ENCODE measurements at places on chromosomes 12 and 14. TPM values are rescaled to one million over a fixed set of nuclear protein-coding genes. Genes with fewer than 3 reads are reported as not detected.

GRCh38 chr12:11486623-11487444, 91.5 kb upstream of the PRB2 start:
- ATAC-seq: peak; percentile 92

The KERA gene
- not detected for total RNA-seq

DNA sequence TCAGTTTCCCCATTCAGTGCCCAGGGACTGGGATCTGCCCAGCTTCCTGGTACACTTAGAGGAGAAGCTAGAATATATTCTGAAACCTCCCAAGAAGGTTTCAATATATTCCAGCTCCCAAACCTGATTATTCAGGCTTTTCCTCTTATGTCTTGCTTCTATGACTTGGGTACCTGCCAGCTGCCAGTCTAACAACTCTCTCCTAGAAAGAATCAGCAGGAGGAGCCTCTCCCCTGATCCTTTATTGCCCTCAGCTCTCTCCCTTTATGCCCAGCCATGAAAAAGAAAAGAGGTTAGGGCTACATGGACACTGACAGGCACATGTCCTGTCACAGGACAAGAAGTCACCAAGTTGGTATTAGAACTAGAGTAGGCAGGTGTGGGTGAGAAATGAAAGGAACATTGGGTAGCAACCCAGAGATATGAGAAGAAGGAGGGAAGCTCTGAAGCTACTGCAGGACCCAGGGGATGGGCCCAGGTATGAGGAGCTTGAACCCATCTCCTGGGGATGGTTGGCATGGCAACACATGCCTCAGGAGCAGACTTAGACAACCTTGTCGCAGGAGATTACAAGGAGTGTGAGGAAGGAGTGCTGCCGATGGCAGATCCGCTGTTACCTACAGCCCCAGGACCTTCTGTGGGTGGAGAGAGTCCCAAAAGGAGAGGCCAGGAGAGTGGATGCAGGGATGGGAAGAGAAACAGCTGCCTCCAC, 2.0 kb upstream of the CACNB3 start:
- peak; percentile 2 for ATAC-seq

The CCDC197 gene
- not detected for total RNA-seq

DNA sequence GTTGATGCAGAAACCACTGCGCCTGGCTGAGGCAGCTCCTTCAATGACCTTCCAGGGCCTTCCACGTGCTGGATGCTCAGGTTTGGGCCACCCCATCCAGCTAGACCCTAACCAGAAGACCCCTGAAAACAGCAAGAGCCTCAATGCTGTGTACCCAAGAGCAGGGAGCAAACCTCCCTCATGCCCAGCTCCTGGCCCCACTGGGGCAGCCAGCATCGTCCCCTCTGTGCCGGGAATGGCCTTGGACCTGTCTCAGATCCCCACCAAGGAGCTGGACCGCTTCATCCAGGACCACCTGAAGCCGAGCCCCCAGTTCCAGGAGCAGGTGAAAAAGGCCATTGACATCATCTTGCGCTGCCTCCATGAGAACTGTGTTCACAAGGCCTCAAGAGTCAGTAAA, 10.5 kb downstream of the OAS3 start:
- no peak for ATAC-seq

DNA sequence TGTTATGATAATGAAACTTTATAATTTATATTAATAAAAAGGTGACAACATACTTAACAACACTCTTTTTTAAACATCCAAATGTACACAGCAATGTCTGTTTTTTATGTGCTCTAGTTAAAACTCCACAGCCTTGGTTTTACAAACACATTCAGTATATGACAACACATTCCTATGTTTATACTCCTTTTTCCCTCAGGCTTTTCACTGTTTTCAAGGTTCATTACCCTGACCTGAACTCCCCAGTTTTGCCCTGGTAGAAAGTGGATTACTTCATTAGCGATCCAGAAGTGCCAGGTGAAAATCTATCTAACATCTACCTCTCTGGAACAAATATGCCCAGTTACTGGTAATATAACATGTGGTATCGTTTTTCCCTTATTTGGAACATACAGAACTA, 340.2 kb upstream of the DDHD1 start:
- ATAC-seq: no peak

The SPPL3 gene
- 85.8 TPM for total RNA-seq

- no peak for ATAC-seq
Measured at GRCh38 chr12:115013236-115013981, 329.4 kb upstream of the TBX3 start.

DNA sequence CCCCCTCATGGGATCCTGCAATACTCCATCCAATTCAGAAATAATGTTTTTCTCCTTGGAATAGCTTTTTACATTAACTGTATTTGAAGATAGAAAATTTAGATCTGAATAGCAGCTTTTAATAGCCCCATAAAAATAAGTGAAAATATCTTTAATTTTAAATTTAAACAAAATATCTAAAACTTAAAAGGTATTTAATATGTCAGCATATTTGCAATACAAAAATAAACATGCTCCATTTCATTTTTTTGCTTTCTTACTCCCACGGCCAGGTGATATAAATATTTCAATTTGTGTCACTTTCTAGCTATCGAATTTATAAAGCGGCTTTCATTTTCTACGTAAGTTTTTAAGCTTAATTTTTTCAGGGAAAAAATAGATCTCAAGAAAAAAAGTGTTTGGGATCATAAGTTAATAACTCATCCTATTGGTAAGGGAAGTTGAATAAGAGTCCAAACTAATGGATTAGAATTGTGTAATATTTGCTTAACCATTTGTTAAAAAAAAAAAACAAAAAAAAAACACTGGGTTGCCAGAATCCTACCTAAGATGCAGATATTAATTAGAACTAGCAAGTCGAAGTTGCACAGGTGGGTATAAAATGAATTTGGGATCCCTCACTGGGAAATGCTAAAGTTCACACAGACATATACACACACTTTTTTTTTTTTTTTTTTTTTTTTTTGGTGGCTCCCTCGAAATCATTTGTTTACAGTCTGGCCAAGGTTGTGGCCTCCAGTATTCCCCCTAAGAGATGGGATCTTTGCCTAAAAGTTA, 47.6 kb downstream of the PPP2R5C start:
- ATAC-seq: no peak

The ARL6IP4 gene
- total RNA-seq: 134 TPM

The CLEC12A gene
- total RNA-seq: 0.36 TPM

GRCh38 chr12:119301379-119301778, 33.1 kb upstream of the CCDC60 start:
- no peak for ATAC-seq

The IGF1 gene
- total RNA-seq: 1.5 TPM

GRCh38 chr14:91732439-91732838, 553 bp upstream of the CATSPERB start:
- ATAC-seq: peak; percentile 23

The ANKRD9 gene
- total RNA-seq: 16.1 TPM

The CPNE6 gene
- not detected for total RNA-seq

- ATAC-seq: no peak
Measured at GRCh38 chr12:50803230-50803875, 39.4 kb upstream of the TMPRSS12 start.
